HCT116 (cell line): ENCODE measurements at places on chromosomes 5 and 9.

DNA sequence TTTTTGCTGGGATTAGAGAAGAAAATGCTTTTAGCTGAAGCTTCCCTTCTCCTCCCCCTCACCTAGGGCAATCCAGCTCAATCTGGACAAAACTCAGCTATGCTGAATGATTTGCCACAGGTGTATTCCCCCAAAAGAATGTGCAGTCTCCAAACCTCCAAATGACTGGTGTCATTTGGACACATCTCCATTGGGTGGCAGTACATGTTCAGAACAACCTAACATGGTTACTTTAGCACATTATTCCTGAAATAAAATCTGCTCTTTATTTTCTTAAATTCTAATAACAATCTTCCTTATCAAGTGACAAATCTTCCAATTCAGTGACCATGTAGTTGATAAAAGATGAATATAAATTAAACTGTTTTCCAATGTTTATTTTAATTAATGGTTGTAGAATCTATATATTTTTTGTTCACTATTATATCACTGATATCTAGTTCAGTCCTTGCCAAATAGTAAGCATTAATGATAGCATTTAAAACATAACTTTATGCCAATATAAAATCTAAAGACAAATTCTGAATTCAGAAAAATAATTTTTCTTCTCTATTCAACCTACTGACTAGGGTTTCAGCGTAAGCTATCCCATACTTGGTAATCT, 61.3 kb upstream of the MOCS2 start:
- DNase-seq = peak; percentile 32

GRCh38 chr5:54936201-54936600, 49.2 kb downstream of the ESM1 start:
- DNase-seq = no peak

DNA sequence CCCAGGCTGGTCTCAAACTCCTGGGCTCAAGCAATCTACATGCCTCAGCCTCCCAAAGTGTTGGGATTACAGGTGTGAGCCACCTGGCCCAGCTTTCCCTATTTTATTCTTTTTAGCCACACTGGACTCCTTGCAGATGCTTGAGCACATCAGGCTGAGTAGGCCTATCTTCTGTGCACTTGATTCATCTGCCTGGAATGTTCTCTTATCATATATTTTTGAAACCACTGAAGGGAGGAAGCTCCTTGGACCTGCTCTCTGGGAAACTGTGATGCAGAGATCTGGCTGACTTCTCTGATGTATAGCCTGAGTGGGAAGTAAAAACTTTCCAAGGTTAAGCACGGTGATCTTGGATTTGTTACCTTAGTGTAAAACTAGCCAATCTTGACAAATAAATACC, 6.5 kb upstream of the MAT2B start:
- no peak for DNase-seq

DNA sequence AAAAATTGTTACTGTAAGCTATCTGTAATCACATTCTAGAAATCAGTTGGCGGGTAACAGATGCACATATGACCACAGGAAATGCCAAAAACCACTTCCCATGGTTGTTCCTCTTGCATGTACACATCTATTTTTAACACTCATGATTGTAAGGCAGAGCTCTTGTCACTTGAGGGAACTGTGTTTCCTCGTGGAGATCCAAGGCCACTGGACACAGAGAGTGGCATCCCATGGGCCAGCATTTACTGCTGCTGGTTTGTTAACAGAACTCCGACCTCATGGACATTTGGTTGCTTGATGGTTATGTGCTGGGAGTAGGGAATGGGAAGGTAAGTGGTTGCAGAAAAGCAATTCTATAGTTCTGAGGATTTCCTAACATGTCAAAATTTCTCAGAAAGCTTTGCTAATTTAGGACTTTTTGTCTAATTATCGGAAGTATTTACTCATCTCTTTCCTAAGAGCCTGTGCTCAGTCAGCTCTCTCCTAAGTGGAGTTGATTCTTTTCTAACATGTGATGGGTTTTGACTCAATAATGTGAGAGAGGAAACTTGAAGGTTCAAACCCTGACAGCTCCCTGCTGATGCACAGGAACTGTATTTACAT, 202.0 kb upstream of the NR3C1 start:
- no peak for DNase-seq

DNA sequence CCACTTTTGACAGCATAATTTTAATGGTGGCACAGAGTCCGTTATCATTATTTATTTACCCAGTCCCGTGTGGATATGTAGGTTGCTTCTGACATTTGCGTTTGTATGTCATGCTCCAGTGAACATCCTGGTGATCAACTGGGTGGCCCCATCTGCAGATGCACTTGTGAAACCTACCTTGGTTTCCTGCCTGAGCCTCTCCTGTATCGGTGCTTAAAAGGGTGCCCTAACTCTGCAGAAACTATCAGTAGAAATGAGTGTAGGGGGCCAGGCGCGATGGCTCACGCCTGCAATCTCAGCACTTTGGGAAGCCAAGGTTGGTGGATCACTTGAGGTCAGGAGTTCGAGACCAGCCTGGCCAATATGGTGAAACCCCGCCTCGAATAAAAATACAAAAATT, 92.1 kb upstream of the IER5L start:
- no peak for DNase-seq

GRCh38 chr5:102809033-102809432, 53.9 kb downstream of the PAM start:
- DNase-seq = no peak

- DNase-seq = no peak
These were observed 24.7 kb upstream of the LECT2 start for GRCh38 chr5:135979510-135979909.

- DNase-seq = no peak
These were observed 732.0 kb upstream of the CTNND2 start for GRCh38 chr5:12636209-12636608.
